ENCODE measurements at places on chromosomes 16 and 17.

- no peak for DNase-seq
Observed at GRCh38 chr17:7982173-7982572, 20.2 kb upstream of the GUCY2D start.

GRCh38 chr17:50627782-50628601 is 6.7 kb upstream of the ABCC3 start:
- DNase-seq = no peak

DNA sequence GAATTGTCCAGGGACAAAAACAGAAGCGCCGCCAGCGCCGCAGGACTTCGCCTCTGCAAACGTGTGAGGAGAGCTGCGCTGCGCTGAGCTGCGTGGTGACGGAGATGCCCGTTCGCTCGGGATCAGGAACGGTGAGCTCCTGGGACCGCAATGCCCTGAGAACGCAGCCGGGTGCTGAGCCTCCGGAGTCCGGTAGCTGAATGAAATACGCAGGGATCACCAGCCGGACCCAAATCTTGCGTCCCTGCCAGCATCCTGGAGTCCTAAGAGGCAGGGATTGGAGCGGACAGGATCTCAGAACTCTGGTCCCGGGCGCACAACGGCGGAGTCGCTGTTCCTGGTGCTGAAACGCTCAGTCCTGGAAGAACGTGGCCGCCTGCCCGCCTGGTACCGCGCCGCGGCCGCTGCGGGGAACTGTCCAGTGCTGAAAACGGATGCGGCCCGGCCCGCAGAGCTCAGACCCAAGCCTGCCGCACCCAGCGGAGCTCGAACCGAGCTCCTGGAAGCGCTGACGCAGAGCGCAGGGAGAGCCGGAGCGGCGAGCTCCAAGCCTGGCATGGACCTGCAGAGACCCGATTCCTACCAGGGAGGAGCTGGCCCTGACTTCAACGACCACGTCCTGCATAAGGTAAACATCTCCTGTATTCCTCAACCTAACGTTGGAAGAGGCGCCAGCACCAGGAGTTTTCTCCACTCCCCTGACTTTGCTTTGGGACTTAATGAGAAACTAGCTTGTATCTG is 41.5 kb downstream of the CD300LF start:
- no peak for DNase-seq

DNA sequence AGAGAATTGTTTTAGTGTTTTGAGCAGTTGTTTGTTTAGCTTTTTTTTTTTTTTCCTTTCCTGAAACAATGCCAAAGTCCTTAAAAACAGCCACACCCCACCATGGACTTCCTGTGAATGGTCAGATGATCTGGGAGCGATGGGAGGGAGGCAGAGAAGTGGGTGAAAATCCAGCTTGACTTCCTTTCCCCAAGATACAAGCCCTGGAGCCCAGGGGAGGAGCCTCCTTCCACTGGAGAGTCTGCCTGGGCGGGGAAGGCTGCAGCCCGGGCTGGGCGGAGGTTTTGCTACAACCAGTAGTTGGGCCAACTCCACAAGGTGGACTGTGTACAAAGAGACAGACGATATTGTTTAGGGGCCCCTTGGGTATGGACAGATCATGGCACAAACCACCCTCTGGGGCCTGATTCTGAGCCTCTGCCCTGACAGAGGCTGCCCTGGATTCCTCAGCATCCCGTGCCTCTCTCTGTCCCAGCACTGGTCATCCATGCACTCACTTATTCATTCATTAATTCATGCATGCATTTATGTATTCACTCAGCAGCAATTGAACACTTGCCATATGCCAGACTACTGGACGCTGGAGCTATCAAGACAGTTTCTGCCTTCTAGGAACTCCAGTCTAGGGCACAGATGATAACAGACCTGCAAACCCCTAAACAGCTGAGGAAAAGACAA is 29.8 kb downstream of the WSB1 start:
- DNase-seq = peak; percentile 80

GRCh38 chr17:79627766-79628690 is 17.2 kb upstream of the RBFOX3 start:
- DNase-seq = no peak

- no peak for DNase-seq
Observed at GRCh38 chr17:77493901-77494663, 353.3 kb downstream of the SEC14L1 start.

DNA sequence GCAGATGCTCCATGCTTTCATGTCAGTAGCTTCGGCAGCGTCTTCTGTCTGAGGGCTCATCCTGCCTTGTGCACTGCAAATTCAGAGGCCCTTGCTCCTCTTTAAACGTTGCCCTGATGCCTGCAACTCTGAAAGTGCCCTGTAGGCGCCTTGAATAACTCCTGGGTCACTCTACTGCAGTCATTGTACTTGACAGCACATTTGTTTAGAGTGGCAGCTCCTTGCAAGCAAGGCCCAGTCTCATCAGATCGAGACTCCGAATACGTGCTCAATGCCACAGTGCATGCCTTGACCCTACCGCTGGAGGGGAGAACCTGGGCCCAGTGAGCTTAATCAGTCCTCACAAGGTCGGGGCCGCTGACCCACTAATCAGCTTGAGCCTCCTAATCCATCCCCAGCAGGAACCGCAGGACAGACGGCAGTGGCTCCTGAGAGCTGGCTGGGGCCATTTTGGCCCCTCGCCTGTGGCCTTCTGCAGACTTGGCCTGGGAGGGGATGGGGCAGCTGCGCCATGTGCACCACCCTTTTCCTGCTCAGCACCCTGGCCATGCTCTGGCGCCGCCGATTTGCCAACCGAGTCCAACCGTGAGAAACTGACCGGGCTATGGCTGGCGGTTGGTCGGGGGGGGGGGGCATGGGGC is at the start of gene PRCD:
Gene PRCD (plus strand): TSS at position 414 of the 641 bp plus-strand sequence. CDS start 98 bp downstream, at position 512.
- no peak for DNase-seq

- no peak for DNase-seq
Observed at GRCh38 chr16:9362050-9362449, 270.6 kb downstream of the HAPSTR1 start.

DNA sequence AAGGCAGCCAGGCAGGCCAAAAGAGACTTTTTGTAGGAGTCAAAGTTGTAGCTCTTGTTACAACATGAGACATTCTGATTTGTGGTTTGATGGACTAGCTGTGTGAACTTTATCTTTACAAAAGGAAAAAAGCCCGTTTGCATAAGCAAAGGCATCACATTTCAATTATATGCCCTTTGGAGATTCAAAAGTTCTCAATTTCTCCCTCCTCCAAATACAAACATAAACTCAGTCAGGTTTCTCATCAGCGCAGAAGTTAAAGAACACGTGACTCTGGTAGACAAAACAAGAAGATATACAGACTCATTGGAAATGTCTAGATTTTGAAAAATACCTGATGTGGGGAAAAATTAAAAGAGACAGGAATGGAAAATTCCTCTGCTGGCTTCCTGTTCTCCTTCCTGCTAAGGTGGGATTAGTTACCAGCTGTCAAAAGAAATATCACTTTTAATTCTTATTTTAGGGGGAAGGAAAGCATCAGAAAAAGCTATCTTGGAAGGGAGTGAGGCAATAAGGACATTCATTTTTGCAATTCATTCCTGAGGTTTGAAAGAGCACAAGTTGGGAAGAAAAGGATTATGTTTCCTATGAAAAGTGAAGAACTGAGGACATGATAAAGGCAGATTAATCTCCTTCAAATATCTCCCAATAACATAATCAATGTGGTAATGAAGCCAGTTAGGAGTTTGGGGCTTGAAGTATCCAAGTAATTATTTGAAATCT is 4.6 kb upstream of the KCNJ16 start:
- peak; percentile 65 for DNase-seq

GRCh38 chr16:24511174-24511573 is 28.2 kb upstream of the RBBP6 start:
- DNase-seq = no peak

All from H4 (cell line).